T-helper 17 cell (primary cell): ENCODE measurements at places on chromosomes 7 and 10.

GRCh38 chr10:64215088-64215487 is 693.9 kb downstream of the REEP3 start:
- no peak for DNase-seq

DNA sequence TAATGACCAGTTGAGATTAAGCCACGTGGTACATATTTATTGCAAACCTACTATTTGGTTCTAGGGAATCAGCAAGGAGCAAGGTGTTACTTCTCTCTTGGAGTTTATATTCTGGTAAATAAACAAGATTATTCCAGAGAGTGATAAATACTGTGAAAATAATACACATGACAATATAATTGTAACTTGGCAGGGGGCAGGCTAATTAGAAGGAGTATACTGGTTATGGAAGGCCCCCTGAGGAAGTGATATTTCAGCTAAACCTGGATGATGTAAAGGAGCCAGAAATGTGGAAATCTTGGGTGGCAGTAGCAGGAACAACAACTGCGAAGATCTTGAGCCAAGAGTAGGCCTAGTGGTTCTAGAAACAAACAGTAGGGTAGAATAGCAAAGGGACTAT is 111.8 kb downstream of the SDK1 start:
- DNase-seq, result no peak

- DNase-seq, result no peak
Measured at GRCh38 chr10:78035025-78035424, 1.4 kb downstream of the RPS24 start.

GRCh38 chr10:90674461-90674860 is 183.4 kb downstream of the HTR7 start:
- no peak for DNase-seq
